NCI-H1436 treated with DMSO at 0.1 percent for 48 hours (cell line): ENCODE measurements at places on chromosomes 7 and 10.
A peak's percentile ranks its signal among the peaks of the same experiment; 100 is the strongest.

DNA sequence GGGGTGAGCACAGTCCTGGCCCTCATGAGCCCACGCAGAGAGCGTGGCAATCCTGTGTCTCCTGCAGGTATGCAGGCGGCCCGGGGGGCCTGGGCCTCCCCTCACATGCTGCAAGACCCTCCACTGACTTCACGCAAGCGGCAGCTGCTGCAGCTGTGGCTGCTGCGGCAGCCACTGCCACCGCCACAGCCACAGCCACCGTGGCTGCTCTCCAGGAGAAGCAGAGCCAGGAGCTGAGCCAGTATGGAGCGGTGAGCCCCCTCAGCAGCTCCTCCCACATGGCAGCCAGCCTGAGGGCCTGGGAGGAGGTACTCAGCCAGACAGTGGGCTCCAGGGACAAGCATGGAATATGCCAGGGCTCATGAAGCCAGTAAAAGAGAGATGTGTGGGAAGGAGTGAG, 8.7 kb downstream of the ZMIZ2 start:
- no peak for DNase-seq

- no peak for DNase-seq
Measured at GRCh38 chr7:150514748-150515222, at the start of gene GIMAP7. Gene GIMAP7, plus strand, starts transcription at chr7:150514872. Its CDS starts 5,103 bp downstream, at chr7:150519975.

DNA sequence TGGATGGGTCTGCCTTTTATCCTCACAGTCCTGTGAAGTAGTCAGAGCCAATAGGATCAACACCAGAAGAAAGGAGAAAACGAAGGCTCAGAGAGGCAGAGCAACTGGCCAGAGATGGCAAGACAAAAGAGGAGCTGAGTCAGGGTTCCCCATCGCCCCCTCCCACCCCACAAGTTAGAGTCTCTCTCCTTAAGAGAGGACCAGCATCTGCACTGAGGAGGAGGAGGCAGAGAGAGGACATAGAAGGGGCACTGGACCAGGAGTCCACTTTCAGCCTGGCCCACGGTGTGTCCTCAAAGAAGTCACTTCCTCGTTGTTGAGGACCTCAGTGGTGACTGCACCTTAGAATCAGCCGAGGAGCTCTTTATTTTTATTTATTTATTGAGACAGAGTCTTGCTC, 11.6 kb downstream of the SPOCK2 start:
- no peak for DNase-seq

- DNase-seq, result no peak
Measured at GRCh38 chr10:49534670-49535381, 4.1 kb downstream of the ERCC6 start.

DNA sequence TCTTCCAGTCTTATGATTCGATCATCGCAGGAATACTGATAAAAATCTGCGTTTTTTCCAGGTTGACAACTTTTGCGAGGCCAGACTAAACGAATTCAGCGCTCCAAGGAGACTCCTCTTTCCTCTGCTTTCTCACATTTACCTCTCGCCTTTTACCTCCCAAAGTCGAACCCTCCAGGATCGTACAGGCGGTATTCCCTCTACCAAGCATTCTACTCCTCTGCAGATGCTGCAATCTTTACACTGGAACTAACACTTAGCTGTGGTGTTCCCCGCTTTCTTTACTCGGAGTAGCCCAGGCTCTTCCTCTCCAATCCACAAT, 449 bp downstream of the NUDT5 start:
- DNase-seq, result no peak

GRCh38 chr7:112225006-112225405, 18.5 kb downstream of the ZNF277 start:
- no peak for DNase-seq

GRCh38 chr7:134764365-134764764, 15.1 kb upstream of the CALD1 start:
- DNase-seq, result no peak

DNA sequence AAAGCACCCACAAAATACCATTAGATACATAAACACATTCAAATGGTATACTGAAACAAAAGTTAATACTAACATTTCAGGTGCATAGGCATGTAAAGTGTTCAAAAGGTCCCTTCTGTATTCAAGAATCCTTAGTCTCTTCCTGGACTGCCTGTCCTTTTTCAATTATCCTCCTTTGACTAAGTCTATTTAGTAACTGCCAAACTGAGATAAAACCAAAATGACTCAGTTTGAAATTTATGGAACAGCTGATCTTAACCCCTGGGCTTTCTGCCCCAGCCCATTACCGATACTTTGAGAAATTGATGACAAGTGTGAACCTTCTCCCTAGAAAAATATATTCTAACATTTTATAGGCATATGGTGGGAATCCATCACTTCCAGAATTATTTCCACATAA, 5.4 kb downstream of the EPC1 start:
- DNase-seq, result no peak

GRCh38 chr10:55203319-55203718, 402.3 kb upstream of the PCDH15 start:
- no peak for DNase-seq

- peak; percentile 4 for DNase-seq
Measured at GRCh38 chr7:1646957-1647891, 22.9 kb upstream of the ELFN1 start.

DNA sequence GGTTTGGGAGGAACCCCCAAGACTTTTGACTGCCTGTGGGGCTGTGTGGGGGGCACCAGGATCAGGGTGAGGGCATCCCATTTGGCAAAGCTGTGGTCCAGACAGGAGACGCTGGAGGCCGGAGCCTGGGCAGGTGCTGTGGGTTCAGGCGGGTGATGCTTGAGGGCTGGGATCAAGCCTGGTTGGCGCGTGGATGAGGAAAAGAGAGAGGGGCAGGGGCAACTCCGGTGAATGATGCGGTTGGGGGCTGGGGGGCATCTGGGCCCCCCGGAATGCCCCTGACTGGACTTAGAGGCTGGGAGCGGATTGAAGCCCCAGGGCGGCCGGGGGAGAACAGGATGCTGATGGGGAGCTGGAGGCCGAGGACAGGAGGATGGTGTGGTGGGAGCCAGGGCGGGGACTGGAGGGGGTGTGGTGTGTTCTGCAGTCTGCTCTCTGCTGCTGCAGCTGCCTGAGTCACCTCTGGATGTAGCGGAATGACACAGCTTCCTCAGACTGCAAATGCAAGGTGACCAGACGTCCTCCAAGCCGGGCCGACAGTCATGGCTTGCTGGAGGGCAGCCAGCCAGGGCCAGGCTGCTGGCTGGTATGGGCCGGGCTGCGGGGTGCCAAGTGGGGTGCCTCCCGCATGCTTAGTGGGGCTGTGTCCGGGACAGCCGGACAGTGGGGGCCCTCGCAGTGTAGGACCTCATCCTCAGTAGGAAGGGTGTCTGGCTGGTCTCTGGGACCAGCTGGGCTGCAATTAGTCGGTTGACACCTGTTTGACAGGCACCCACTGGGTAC, 3.2 kb downstream of the MAFK start:
- DNase-seq, result no peak

DNA sequence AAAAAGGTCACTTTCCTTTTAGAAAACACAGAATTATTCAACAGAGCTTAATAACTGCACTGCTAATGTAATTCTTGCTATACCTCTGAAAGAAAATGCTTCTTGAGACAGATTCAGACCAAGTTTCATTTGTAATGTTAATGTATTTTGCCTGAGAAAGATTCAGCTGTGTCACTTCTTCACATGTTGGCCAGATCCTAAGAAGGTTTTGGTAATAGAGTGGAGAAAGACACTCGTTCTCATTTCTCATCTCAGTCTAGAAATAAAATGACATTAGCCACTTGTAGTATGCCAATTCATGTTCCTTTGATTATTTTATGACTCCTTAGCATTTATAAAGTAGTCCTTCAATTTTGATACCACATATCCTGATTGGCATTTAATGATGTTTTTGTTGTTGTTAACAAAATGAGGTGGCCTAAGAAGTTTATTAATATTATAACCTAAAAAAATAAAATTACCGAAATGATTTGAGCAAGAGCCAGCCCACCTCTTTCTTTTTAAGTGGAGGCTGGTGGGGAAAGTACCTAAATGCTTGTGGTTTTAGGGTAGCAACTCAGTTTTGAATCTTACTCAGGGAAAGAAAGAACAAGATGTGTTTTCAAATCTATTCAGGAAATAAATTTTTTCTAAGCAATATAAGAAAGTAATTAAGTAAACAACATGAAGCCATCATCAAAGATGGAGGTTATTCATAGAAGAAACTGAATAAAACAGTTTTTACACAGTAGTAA, 16.4 kb upstream of the ELAPOR2 start:
- DNase-seq, result no peak

DNA sequence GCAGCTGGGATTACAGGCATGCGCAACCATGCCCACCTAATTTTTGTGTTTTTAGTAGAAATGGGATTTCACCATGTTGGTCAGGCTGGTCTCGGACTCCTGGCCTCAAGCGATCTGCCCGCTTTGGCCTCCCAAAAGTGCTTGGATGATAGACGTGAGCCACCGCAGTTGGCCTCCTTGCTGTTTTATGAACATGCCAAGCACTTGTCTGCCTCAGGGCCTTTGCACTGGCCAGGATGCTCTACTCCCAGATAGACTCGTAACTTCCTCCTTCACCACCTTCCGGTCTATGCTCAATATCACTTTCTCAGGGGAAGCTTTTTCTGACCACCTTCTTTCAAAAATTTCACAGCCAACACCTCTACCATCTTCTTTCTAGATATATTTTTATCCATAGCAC, 6.3 kb downstream of the SLC26A5 start:
- DNase-seq, result no peak

GRCh38 chr10:15419279-15419874, 48.3 kb upstream of the FAM171A1 start:
- DNase-seq, result no peak

- DNase-seq, result no peak
Measured at GRCh38 chr7:29565224-29565630, 1.6 kb downstream of the PRR15 start.

GRCh38 chr10:33098951-33099663, 141.1 kb upstream of the ITGB1 start:
- DNase-seq, result no peak

GRCh38 chr10:16989826-16990293, 139.8 kb downstream of the CUBN start:
- DNase-seq, result no peak

- DNase-seq, result no peak
Measured at GRCh38 chr10:14580671-14581332, 193.9 kb downstream of the FAM107B start.

DNA sequence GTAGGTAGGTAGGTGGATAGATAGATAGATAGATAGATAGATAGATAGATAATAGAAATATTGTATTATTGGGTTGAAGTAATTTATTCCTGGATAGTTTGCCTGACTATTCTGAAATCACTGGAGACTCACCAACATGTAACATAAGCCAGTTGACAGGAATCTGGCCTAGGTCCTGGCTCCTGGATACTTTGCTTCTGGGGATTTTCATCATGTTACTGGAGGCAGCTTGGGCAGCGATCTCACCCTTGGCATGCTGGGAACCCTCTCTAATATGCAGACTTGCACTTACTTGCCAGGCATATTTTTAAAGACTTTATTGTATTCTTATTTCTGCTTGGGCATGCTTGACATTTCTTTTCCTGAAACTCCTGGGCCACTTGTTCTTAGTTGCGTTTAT, 709.1 kb upstream of the FZD8 start:
- DNase-seq, result no peak

- no peak for DNase-seq
Measured at GRCh38 chr10:64396105-64396708, 875.0 kb downstream of the REEP3 start.

DNA sequence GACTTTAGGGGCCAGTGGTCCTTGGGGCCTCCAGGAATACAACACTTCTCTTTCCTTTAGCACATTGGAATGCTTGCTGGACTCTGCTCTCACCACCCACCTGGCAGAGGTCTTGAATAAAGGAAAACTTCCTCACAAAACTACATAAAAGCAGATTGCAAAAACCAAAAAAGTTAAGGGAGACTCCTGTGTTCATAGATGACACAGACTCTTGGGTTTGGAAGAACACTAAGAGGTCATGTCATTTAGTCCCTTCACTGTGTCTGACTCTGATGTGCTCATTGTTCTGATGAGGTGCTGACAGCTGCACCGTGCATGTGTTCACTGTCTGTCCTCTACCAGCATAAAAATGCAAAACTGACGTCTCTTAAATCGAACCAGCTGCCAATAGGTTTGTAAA, 11.4 kb downstream of the BLNK start:
- DNase-seq, result no peak
